RWPE1 (cell line): ENCODE measurements at places on chromosomes 6 and 20.

DNA sequence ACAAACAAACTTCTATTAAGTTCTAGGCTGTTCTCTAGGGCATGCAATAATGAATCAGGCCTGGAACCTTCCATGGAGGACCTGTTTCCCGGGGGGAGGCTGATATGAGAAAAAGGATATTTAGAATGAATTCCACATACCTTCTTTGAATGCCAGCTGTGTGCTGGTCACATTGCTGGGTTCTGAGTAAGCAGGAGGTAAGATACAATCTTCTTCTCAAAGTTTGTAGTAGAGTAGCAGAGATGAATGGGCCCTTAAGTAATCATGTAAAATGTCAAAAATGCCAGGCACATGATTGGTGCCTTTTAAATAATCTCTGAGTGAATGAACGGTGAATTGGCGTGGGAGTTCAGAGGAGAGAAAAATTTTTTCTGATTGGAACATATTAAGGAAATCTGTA is 47.4 kb downstream of the TGM2 start:
- peak; percentile 68 for DNase-seq

DNA sequence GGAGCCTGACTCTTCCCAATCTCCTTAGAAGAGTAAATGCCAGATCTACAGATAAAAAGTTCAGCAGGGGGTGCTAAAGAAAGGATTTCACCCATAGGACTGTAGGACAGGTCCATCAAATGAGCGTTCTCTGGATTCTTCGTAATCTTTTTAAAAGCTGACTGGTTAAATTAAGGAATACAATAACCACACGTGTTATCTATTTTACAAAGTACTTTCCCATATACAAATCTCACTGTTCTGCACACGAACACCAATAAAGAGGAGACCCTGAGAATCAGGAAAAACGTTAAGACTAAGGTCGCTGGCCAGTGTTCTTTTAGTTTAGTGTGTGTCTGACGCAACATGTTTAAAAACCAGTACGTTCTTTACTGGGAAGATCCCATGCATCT is 542 bp downstream of the TUBE1 start:
- DNase-seq: peak; percentile 72

DNA sequence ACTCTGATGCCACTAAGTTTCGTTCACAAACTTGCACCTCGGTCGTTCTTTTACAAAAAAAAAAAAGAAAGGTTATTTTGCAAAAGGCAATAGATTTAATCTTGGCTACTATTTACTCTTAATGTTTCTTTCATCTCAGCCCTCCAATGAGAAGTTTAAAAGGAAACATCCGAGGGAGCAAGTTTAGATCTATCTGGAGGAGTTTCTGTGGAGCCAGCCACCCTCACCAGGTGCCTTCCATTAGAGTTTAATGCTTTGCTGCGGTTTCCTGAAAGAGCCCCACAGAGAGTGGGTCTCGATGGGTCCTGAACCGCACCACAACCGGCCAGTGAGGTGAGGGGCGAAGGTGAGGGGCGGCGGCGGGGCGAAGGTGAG is 632 bp downstream of the PRKN start:
- DNase-seq: no peak

DNA sequence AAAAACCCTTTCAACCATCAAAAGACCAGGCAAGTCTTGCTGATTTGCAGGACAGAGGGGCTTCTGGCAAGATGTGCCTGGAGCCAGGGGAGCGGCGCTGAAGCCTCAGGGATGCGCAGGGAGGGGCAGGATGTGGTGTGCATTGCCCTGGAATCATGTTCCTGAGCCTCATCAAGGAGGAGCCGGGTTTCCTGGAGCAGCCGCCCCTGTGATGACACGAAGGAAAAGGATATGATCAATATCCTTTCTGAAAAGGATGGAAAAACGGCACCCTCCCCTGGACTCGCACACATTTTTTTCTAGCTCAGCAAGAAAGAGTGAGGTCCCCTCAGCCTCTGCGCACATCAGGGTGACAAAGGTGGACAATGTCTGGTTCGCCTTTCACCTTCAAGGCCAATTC is 173.1 kb upstream of the SSTR4 start:
- DNase-seq: peak; percentile 62

GRCh38 chr6:3408665-3409064 is 48.2 kb downstream of the SLC22A23 start:
- DNase-seq: no peak

DNA sequence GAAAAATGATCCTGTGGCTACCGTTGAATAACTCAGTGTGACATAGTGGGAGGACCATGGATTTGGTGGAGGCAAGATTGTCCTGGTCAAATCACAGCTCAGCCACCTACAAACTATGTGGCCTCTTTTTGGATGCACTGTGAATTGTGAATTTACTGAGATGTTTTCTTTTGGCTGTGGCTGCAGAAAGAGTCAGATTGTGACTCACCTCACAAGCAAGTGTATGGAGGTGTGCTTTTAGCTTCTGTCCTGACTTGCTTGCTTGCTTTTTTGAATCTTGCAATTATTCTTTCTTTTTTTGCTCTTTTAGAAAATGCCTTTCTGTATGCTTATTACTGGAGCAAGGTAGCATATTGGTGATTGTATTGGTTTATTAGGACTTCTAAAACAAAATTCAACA is 122.9 kb upstream of the FOXO3 start:
- DNase-seq: peak; percentile 14

GRCh38 chr6:164216368-164216767 is 801.9 kb downstream of the QKI start:
- DNase-seq: no peak

GRCh38 chr6:166514196-166514595 is 72.3 kb downstream of the RAMACL start:
- DNase-seq: no peak

DNA sequence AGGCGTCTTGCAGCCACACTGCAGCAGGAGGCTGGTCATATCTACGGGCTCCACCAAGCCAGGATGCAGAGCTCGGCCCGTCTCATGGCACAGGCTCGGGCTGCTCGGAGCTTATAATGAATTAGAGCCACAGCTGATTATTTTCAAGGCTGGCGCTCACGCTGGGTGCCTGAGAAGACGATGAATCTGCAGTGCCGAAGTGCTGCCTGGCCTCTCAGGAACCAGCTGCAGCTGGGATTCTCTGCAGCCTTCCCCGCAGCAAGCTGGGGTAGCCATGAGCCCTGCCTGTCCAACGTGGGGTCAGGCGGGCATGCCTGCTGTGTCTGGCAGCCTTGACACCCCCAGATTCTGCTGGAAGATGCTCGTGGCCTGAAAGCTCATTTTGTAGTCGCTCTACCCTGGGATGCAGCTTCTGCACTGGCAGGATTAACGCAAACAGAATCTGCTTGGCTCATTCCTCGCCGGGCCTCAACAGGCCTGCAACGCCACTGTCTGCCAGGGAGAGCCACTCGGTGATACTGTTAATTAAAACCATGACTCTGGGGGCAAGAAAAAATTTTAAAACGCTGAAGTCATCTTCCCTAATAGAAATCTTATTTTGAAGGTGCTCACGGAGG is 104.3 kb downstream of the CDH26 start:
- no peak for DNase-seq

DNA sequence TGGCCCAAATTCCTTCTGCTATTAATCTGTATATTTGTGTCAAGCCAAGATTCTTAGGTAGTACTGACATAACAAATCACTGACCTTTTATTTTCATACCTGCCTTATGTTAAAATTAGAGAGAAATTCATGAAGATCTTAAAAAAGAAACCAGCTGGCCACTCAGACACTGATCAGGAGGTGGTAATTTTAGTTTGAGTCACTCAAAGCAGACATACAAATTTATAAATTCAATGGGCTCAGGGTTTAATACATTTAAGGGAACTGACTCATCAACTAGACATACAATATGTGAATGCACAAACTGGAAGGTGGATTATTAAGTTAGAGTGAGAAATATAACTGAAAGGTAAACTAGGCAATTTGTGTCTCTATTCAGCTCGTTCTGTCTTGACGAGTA is 711.9 kb upstream of the EYS start:
- no peak for DNase-seq

- DNase-seq: no peak
Measured at GRCh38 chr6:36669002-36669401, 9.5 kb upstream of the CDKN1A start.

DNA sequence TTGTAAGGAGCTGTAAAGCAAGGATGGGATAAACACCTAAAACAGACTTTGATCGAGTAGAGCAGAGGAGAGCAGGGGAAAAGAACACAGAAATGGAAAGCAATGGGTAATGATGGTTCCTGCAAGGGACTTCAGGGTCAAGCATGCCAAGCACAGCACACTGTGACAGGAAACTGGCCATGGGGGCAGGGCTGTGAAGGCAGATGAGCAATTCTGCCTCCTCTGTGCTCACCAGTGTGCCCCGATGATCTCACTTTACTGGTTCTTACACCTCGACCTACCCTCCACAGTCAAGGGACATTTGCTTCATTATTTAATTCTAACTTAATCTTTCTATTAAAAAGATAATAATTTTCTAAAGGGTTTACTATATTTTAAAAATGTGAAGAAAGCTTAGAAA is 21.6 kb upstream of the MYB start:
- DNase-seq: no peak

DNA sequence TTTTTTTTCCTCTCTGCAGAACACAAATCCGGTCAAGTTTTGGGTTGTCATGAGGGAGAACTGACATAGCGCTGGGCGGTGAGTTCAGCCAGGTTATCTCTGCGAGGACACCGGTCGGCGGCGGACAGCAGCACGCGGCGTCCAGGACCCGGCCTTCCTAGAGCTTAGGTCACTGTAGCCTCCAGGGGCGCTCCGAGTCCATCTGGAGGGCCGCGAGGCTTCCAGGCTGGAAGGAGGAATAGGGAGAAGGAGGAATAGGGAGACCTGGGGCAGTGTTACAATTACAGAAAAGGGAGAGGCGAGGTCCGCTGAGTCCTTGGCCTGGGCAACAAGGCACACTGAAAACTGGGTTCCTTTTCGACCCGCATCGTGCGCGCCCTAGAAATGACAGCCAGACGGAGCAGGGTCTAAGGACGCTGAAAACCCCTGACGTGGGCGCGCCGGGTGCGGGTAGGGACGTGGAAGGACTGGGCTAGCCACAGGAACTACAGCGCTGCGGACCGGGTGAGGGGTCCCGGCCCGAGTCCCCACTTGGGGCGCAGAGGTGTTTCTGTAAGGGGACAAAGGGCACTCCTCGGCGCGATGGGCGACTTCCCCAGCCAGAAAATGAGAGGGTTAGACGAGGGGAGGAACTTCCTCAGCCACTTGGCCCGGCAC is 536 bp upstream of the FNDC1 start:
- DNase-seq: no peak

- DNase-seq: peak; percentile 5
Measured at GRCh38 chr6:76831299-76831698, 632.0 kb downstream of the HTR1B start.

GRCh38 chr6:72624557-72625160 is 2.8 kb downstream of the KCNQ5 start:
- DNase-seq: peak; percentile 41

DNA sequence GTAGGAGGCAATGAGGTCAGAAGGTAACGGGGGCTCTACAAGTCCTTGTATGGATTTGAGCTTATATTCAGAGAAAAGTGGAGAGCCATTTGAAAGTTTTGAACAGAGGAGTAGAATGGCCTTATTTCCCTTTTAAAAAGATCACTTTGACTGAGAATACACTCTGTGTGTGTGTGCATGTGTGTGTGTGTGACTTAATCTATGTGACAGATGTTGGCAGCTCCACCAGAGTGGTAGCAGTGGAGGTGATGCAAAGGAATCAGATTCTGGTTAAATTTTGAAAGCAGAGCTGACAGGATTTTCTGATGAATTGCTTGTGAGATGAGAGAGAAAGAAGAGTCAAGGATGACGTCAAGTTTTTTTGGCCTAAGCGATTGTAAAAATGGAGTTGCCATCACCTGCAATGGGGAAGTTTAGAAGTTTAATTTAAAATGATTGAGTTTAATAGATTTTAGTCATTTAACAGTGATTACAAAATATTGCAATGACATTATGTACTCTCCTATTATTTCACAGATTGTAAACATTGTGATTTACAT is 172.2 kb upstream of the HEY2 start:
- no peak for DNase-seq

- DNase-seq: no peak
Measured at GRCh38 chr20:62494537-62494936, 18.7 kb upstream of the GATA5 start.
